ENCODE measurements at places on chromosomes 12 and 14.

- no peak for DNase-seq
These were observed 340.4 kb downstream of the RAD51B start for GRCh38 chr14:68159701-68160633.

DNA sequence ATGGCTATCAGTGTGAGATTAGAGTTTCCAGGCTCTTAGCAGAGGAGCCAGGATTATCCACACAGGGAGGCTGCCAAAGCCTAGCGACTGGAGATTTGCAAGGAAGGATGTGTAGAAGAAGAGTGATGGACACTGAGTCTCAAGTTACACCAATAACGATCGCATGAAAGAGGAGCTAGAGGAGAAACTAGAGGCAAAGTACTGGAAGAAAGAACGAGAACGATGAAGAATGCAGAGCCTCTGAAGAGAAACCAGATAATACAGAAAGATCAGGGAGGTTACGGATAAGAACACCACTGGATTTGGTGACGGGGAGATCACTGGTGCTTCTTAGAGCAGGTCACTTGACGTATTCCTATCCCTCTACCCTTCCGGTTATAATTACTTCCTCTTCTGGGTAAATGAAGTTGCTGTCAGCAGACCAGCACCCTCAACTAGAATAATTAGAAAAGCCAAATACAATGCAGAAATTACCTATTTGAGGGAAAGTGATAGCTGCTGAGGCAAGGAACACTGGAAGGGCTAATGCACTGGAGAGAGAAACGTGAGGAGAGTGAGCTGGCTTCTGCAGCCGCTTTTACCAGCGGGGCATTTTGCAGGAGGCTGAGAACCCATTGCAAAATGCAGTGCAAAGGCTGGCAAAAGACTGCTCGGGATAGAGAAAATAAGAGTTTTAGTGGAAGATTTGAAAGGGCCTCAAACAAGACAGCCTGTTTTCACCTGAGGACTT lies 93.1 kb upstream of the HIF1A start:
- DNase-seq: no peak

- DNase-seq: peak; percentile 94
These were observed 37.9 kb downstream of the WDR89 start for GRCh38 chr14:63603749-63604277.

DNA sequence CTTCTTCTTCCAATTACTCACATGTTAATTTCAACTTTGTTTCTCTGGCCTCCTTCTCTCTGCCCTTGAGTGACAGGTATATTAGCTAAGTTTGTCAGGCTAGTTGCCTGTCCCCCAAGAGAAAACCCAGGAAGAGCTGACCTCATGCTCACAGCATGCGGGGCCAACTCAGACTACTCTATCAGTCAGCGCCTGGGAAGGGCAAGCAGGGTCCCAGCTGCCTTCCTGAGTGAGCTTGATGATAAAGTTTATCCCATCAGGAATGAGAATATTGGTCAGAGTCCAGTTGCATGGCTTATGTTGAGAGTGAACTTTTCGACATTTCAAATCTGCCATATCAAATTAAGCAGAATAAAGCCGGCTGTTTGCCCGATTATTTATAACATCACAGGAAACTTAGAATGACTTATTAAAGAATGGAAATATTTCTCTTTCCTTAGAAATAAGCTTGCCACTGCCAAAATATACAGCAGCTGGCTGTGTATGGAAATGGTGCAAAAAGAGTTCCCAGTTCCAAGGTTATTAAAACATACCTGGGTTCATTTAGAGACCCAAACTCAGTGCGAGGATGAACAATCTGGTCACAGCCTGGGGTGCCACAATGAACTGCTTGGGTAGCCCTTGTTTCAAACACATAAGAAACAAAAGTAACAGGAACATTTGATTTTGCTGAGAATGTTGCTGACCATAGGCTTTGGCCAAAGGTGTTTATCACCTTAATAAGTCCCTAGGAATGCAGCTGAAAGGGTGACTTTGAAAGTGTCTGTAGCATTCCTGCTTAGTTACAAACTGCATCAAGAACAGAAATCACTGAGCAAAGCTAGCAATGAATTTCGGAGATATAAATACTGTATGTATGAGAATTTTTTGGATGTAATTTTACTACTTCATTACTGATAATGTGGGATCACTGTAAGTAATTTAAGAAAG lies 1553.8 kb upstream of the FLRT2 start:
- DNase-seq: no peak

GRCh38 chr12:93137656-93138612 lies 208.8 kb upstream of the EEA1 start:
- no peak for DNase-seq

DNA sequence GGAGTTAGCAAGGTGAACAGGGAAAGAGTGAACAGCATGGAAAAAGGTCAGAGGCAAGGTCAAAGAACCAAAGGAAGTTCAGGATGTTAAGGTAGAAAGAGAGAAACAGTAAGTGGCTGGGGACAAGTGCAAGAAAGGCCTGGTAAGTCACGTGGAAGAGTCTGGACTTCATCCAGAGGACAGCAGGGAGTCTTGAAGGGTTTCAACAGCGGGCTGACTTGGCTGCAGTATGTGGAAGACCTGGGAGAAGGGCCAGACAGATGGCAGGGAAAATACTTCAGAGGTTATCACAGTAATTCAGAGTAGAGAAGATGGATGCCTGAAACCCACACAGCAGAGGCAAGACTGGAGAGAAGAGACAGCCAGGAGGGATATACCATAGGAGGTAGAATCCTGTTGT lies 34.0 kb downstream of the CIT start:
- peak; percentile 59 for DNase-seq

DNA sequence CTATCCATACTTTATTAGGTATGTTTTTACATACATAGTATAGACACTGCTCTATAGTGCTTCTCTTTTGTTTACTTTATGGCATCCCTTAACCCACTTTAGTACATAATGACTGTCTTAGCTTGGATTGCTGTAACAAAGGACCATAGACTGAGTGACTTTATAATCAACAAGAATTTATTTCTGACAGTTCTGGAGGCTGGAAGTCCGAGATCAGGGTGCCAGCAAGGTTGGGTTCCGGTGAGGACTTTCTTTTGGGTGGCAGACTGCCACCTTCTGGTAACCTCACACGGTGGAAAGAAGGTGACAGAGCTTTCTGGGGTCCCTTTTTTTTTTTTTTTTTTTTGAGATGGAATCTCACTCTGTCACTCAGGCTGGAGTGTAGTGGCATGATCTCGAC lies 48.6 kb upstream of the PPM1H start:
- DNase-seq: no peak

DNA sequence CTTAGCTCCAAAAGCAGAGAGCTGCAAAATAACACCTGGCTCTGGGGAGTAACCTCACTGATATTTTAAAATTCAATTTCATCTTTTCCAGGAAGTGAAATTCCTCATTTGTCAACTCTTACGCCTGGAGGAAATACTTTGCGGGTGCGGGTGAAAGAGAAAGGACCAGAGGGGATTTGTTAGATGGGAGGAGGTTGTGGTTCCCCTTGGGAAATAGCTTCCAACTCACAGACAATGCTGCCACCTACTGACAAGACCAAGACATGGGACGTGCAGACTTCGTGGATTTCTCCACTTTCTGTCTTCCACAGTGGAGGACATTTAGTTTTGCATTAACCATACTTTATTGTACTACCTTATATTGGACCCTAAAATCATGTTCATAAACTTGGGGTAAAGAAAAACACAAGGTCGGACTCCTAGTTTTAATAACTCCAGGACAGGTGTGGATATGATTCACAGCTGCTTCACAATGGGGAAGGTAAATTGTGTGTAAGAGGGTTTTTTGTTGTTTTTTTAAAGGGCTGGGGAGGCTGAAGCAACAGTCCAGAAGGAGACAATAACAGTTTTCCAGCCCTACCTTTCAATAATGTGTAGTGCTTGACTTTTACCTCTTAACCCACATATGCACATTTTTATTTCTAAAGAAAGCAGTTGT lies 10.8 kb downstream of the FBXL14 start:
- peak; percentile 97 for DNase-seq

DNA sequence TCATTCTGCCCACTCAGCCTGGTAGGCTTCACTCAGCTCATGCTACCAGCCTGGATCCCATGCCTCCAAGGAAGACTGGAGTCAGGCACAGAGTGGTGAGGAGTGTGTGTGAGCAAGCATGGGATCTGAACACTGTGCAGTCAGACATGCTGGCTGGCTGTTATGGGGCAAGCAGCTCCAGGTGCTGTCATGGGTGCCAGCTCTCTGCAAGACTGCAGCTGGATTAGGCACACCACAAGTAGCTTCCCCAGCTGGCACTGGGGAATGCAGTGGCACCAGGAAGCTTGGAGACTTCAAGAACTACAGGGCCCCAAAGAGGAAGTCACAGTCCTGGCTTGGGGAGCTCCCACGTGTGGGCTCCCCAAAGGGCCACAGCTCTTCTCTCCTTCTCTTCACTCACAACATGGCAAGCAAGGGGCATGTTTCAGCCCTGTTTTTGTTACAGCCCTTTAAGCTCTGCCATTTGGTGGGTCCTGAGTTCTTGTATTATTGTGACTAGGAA lies 202.5 kb downstream of the VRK1 start:
- DNase-seq: no peak

DNA sequence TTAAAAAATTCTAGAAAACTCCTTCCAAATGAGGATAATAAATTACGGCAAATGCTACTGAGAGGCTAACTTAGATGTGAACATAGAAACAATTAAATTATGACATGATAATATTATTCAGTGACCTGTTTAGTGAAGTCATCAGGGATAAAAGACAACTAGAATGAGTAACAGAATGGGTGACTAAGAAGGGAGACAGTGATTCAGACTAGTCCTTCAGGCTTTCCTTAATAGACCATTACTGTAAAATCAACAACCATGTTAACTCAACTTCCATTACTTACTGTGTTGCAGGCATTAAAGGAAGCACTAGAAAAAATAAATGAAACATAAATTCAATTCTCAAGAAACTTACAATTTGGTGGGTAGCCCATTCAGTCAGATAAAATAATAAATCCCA lies 543.9 kb upstream of the LRFN5 start:
- no peak for DNase-seq

GRCh38 chr14:75821831-75822521 lies 159.8 kb downstream of the TGFB3 start:
- DNase-seq: no peak

DNA sequence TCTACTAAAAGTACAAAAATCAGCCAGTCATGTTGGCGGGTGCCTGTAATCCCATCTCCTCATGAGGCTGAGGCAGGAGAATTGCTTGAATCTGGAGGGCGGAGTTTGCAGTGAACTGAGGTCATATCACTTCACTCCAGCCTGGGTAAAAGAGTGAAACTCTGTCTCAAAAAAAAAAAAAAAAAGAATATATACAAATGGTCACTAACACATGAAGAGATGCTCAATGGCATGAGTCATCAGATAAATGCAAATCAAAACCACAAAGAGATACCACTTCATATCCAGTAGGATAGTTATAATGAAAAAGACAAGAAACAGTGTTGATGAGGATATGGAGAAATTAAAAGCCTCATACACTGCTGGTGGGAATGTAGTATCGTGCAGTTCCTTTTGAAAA lies 33.6 kb upstream of the METAP2 start:
- DNase-seq: no peak

GRCh38 chr14:36005670-36006069 lies 170.9 kb downstream of the PTCSC3 start:
- DNase-seq: no peak

- no peak for DNase-seq
These were observed 119.5 kb downstream of the PIWIL1 start for GRCh38 chr12:130457215-130457614.

DNA sequence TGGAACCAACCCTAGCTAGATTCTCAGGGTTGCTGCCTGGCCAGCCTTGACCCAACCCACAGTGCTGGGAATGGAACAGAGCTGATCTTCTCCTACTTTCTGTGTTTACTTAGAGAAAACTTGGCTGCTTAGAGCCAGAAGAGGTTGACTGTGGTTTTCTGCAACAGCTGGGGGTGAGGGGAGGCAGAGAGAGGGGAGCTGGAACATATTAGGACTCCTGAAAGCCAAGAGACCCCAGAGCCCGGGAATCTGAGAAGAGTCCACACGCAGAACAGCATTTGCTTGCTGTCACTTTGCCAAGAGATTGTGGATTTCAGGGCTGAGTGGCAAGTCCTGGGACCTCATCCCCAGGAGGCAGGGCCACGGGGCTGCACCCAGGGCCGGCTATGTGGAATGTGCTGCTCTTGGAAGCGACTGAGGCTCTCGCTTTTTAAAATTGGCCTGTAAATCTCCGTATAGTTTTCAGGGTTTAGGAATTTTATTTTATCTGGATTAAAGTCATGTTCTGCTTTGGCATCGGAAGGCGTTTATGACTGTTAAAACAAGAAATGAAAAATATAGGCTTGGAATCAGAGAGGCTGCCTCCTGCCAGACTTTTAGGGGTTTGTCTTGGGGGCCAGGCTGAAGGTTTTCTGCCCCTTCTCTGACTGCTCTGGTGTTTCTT lies 22.3 kb upstream of the MED13L start:
- no peak for DNase-seq

- no peak for DNase-seq
These were observed 1.5 kb downstream of the HOXC8 start for GRCh38 chr12:54010053-54010971.

- DNase-seq: no peak
These were observed 23.2 kb upstream of the JPH4 start for GRCh38 chr14:23601845-23602180.

GRCh38 chr12:80352474-80352873 lies 91.6 kb upstream of the PTPRQ start:
- DNase-seq: no peak

- no peak for DNase-seq
These were observed 52.1 kb downstream of the APAF1 start for GRCh38 chr12:98697209-98697608.

- DNase-seq: no peak
These were observed 179.0 kb downstream of the FOXN3 start for GRCh38 chr14:89237921-89238529.

GRCh38 chr12:27971121-27971489 lies 1.4 kb downstream of the PTHLH start:
- DNase-seq: no peak

DNA sequence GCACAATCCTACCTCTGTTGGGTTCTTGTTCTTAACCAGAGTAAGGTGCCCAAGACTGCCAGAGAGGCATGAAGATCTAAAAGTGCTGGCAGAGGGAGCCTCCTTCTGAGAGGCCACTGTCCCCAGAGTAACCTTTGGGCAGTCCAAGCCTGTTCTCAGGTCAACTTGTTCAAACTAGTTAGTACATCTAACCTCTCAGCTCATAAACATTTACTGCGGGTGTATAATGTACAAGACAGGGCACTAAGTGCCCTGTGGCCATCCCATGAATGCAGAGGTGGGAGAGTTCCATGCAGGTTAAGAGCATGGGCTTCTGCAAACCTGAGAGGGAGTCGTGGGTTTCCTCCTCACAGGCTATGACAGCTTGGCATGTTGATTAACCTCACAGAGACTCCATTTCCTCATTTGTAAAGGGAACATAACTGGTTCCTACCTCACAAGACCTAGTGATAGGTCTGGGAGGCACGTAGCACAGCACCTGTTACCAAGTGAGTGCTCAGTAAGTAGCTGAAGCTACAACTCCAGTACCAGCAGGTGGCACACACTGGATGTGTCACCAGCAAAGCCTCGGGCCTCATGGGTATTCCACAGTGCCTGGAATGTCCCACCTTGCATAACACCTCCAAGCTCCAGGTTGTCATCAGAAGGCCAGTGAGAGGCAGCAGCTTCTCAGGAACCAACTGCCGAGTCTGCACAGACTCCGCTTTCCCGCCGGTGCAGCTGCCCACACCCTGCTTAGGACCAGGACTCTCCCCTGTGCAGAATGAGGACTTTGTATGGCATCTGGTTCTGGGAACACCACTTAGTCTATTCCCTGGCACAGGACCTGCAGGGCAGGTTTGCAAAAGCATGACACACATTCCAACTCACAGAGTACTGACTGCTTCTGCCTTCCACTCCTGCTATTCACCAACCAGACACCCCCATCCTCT lies 4.4 kb downstream of the VDR start:
- no peak for DNase-seq

GRCh38 chr12:29116414-29116813 lies 32.7 kb upstream of the FAR2 start:
- no peak for DNase-seq

All from NCI-H2171 (cell line).